ENCODE measurements at places on chromosomes 12 and 14.

DNA sequence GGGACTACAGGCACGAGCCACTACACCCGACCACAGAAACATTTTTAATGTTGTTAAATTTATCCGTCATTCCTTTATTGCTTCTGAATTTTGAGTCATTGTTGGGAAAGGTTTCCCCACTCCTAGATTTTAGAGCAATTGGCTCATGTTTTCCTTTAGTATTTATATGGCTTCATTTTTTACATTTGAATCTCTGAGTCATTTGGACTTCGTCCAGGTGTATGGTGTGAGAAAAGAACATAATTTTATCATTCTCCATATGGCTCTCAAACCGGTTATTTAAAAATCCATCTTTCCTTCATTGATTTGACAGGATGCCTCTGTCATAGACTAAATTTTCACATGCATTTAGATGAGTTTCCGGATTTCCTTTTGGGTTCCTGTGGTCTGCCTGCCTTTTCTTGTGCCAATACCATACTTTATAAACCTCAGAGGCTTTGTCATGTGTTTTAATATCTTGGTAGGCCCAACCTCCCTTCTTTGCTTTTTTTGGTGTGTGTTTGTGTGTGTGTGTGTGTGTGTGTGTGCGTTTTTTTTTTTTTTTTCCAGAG, 30.9 kb downstream of the LRTM2 start:
- DNase-seq: no peak

DNA sequence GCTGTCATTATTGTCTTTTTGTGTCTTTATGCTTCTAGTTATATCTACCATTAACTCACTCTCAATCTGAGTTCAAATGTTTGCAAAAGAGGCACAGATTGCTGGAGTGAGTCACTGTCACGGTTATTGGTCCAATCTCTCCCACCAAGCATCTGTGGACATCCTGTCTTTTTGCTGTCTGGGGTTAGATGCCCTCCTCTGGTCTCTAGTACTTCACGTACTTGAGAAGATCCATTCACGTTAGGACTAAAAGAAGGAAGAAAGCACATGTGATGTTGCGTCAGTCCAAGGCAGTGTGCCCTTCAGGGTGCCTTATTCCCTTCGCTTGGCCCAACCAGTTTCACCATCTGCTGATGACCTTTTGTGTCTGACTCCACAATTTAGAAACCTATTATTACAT, 72.3 kb upstream of the STXBP6 start:
- no peak for DNase-seq

DNA sequence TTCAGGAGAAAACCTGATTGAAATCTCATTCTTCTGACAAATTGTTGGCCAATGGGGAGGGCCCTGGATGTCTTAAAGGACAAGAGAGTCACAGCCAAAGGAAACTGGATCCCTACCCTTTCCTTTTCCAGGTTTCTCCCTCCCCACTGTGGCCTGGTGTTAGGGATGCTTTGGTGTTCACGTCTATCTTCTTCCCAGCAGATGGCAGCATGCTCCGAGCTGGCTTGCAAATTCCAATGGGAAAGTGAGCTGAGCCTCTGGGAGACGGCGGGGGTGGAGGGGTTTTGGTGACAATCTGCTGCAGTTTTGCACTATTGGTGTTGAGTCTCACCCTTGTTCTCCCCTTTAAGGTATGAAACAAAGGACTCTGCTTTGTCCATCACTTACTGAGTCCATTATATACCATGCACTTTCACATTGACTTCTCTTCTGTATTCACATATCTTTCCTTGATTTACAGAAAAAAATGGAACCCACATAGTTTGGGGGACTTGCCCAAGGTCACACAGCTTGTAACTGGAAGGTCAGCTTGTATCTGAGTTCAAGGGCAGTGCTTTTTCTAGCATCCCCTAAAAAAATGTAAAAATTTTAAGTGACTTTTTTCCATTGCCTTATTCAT, 39.3 kb downstream of the CCDC177 start:
- DNase-seq: peak; percentile 42

DNA sequence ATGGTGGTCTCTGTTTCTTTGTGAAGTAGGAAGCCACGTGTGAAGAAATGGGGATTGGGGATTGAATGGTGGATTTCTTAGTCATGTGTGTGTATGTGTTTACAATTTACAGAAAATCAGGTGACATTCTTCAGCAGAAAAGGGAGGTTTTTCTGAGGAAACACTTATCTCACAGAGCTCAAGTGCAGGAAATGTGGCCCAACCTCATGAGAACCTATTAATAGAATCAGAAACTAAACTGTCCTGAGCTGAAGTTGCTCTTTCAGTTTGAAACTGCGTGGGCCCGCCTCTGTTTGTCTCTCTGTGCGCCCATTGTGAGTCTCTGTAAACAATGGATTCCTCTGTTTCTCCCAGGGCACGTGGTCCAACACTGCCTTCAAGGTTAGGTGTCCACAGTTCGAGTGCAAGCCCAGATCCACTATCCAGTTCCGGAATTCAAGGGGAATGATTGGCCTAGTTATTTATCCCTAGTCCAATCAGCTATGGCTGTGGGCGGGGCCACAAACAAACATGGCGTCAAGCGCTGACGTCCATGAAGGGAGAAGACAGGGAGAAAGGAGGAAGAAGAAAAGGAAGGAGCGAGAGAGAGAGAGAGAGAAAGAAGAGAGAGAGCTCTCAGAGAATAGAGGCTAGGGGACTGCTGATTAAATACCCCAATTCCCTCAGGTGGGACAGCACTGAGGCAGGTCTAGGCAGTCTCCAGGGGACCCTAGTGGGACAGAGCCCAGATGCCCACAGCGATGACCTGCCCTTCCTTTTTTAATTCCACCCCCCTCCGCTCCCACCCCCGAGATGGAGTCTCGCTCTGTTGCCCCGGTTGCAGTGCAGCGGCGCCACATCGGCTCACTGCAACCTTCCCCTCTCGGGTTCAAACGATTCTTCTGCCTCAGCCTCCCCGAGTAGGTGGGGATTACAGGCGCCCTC, 31.4 kb upstream of the C12orf76 start:
- no peak for DNase-seq

DNA sequence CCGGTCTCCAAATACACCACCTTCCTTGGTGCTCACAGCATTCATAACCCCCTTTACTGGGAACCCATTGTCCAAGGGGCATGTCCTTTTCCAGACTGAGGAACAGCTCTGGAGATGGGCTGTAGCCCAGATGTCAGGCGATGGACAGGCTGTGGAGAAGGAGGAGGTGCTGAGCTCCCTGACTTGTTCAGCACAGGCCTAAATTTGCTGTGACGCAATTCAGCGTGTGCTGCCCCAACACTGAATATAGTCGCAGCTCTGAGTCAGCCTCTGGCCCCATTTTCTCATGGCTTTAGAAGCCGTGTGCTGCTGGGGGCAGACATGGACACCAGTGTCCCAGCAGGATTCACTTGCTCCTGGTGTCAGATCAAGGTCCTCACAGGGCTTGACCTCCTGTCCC, 269.1 kb downstream of the EMP1 start:
- DNase-seq: no peak

DNA sequence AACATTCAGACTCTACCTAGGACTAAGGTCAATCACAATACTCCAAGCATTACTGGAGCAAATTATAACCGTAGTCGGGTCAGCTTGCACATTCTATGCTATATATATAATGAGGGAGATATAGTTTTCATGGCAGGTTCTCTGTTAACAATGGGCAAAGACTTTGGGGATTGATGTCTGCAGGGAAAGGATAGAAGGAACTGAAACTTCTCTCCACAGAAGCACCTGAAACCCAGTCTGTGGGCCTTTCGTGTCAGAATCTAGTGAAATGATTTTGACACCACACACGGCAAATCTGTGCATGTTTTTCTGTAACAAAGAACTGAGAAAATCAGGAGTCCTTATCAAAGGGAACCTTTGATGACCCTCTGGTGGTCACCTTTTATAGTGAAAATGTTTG, 847.4 kb downstream of the NRXN3 start:
- DNase-seq: no peak

- DNase-seq: peak; percentile 34
Measured at GRCh38 chr12:13278249-13278787, 81.8 kb downstream of the EMP1 start.

DNA sequence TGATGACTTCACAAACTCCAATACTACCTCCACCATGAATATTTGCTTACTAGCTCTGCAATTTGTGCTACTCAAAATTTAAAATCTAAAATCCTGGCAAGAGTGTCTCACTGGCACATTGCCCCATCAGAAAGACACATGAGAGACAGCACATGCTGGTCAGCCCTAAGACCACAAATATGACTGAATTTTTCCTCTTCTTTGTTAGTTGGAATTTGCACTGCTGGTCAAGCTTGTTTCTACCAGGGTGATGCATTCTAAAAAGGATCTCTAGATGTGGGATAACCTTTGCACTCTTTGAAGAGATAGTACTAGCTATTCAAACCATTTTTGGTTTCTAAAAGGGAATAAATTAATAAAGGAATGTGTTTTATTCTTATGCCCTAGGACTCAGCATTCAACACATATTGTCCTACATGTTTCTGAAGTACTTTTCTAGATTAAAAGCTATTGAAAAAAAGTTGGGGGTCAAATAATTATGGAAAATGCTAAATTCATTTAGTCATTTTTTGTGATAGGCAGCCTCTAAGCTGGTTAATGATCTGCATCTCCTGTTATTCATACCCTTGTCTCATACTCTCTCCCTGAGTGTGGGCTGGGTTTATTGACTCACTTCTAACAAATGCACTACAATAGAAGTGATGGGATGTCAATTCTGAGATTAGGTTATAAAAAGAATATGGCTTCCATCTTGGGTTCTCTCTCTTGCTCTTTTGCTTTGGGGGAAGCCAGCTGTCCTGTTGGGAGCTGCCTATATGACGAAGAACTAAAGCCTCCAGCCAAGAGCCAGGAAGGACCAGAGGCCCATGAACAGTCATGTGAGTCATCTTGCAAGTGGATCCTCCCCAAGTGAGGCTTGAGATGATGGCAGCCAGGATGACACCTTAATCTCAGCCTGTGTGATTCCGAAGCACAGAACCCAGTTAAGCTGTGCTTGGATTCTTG, 211.5 kb upstream of the CRY1 start:
- no peak for DNase-seq

DNA sequence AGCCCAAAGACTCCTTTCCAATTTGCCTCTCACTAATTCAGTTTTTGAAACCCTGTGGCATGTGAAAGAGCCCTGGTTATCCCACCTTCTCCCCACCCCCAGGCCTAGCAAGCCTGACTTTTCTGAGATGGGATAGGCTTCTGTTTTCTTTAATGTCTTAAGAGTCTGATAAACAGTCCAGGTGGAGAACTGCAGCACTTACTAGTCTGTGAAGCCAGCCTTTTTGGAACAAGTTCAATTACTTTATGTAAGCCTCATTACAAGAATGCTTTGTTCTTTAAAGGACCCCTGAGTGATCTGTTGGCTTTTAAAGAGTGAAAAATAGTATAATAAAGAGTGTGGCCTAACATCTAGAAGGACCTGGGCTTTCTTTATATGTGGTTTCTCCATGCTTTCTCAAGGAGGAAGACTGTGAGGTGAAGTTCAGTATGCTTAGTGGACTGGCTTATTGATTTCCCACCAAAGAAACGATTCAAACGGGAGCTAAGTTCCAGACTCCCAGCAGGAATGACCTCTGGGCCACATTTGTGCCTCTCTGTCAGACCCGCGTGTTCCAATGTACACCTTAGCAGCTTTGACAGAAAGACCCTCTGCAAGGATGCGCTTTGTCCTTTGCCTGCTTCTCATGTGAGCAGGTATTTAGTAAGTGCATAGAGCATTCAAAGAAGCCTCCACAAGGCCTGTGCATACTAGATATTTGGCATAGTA, 129.5 kb downstream of the DAAM1 start:
- DNase-seq: no peak

DNA sequence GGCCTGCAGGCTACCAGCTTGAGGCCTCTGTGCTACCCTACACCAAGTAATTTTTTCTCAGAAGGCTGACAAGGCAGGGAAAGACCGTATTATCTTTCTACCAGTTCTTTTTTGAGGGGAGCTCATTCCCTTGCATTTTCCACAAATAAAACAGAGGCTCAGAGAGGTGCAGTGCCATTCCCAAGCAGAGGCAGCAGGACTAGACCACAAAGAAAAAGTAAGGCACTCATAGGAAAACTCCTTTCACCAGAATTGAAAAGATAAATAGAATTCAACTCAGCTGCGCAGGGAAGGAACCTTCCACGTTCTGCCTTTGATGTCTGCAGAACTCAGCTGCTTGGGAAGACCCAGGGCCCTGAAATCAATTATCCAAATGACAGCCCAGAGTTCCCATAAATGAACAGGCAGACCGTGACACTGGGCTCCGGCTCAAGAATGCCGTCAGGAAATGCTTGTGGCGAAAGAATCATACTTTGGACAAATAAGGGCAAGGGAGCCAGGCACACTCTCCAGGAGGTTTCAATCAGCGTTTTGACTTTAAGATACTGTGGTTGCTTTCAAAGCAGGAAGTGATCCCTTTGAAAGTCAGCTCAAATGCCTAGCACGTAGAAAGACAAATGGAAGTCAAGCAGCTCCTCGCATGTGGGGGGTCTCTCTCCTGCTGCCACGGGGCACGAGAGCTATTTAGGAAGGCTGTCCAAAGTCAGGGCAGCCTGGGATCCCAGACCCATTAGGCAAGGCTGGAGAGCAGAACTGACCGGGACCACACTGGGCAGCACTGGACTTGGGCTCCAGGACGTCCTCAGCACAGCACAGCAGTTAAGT, 14.0 kb downstream of the KCTD10 start:
- peak; percentile 62 for DNase-seq

- DNase-seq: peak; percentile 26
Measured at GRCh38 chr12:112537710-112538396, 119.1 kb downstream of the PTPN11 start.

- no peak for DNase-seq
Measured at GRCh38 chr14:97704316-97704885, 907.2 kb downstream of the VRK1 start.

DNA sequence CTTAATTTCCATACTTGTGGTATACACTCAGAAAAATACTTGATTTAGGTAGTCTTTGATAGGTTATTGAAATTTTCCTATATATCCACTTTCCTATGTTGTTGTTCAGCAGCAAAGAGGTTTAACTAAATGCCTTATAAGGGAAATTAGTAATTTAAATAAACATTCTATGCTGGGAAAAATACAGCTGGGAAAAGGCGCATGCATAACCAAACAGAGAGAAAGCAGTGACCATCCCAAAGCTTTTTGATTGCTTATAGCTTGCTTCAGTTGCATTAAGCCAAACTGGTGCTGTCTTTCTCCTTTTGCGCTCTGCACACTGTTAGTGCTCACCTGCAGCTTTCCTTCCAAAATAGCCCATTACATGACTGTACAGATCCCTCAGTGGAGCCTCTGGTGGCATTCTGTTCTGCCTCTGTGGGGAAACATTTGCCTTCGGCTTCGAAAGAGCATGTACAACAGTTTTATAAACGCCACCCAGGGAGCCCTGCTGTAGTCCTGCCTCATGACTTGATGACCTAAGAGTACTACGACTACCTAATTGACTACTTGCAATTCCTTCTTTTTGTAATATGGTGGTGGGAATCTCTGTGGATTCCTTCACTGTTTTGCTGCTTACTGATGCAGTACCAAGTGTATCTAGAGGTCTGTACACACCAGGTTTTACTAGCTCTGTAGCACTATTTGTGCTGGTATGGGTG, 120.8 kb downstream of the RALGAPA1 start:
- no peak for DNase-seq

All from HCT116 (cell line).